ENCODE measurements at places on chromosomes 3 and 15.

DNA sequence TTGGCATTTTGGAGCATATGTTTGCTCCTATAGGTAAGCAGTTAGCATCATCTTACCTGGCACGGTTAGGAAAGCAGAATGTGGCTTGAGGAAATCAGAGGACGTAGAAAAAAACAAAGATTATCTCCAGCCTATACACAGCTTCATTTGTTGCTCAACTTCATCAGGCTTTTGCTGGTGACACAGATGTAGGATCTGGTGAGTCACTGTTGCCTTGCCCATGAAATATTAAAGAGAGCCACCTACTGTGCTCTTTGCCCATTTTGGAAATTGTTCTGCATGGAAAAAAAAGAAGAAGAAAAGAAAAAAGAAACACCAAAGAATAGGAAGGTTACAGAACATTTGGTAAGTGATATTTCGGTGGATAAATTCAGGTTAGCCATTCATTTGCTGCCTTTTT lies 3.8 kb downstream of the IL1RAP start:
- peak; percentile 73 for DNase-seq

DNA sequence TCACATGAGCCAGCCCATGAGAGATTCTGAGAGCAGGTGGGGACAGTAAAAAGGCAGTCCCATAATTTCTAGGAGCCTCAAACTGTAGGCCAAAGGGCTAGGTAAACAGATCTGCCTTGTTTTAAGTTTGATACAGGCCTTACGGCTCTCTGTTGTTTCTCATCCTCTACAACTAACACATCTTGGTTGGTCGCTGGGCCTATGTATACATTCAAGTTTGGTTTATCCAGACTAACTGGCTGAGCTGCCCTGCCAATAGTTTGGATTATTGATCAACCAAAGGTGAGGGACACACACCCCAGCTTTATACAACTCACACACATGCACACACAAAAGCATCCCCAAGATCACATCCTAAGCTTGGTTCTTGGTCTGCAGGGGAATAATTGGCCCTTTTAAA lies 3.0 kb downstream of the SIAH2 start:
- DNase-seq = no peak

DNA sequence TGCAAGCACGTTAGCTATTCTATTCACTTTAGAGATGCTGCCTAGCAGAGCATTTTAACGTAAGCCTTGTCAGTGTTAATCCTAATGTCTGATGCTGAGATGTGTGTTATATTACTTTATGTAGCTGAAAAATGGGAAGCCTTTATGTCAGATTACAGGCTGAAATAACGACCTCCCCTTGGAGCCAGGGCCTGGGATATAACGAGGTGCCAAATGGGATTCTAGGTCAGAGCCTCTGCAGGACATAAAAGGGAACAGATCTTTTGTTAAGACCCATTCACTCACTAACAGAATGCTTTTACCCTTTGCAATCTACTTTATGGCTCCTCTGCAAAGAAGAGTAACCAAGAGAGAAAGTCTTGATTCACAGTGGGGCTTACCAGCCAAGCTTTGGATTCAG lies 815.5 kb upstream of the CFAP20DC start:
- DNase-seq = no peak

- DNase-seq = no peak
Observed at GRCh38 chr3:67176396-67176795, 178.3 kb downstream of the KBTBD8 start.

DNA sequence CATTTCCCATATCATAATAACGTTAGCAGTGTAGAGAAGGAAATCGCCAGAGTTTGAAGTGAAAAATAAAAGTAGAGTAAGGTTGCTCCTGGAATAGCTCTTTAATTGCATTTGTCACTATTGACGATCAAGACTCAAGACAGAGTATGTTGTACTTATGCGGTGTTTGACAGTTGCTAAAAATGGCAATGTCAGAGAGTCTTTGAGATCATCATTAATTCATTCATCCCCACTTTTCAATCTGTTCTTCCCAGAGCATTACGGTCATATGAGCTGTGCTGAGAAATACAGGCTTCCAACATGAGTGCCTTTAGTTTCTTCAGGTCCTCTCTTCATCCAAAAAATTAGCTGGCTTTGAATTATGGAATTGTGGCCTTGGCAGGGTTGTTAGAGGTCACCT lies 173.8 kb upstream of the CHRM5 start:
- no peak for DNase-seq

DNA sequence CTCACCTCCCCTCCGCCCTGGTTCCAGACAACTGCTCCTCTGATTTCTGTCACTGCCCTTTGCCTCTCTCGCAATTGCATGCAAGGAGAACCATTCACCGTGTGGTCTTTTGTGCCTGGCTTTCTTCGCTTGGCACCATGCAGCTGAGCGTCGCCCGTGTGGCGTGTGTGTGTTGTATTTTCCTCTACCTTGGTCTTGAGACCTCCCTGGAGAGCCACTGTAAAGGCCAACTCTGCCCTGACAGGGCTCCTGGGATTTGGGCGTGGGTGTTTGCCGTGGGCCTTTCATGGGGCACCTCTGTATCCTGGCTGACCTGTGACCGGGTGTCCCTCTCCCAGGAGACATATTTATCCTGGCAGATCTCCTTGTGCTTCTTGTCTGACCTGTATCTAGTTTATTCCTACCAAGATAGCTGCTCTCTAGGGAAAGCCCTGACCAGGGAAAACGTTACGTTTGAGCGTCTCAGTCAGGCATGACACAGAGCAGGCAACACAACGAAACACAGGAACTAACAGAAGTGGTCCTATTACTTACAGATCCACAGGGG lies 2.0 kb upstream of the PIGZ start:
- no peak for DNase-seq

GRCh38 chr15:26374806-26375205 lies 398.1 kb downstream of the GABRB3 start:
- DNase-seq = no peak

- no peak for DNase-seq
Observed at GRCh38 chr15:101480613-101481380, 8.7 kb downstream of the PCSK6 start.

DNA sequence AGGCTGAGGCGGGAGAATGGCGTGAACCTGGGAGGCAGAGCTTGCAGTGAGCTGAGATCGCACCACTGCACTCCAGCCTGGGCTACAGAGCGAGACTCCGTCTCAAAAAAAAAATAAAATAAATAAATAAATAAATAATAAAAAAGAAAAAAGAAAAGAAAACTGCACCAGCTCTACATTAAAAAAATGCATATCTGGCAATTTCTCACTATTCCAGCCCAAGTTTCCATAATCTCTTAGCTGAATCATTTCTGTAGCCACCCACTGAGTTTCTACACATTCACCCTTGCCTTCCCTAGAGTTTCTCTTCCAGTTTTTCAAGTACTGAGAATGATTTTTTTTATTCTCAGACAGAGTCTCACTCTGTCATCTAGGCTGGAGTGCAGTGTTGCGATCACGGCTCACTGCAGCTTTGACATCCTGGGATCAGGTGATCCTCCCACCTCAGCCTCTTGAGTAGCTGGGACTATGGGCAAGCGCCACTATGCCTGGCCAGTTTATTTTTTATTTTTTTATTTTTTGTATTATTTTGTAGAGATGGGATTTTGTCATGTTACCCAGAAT lies 24.5 kb upstream of the SLC7A14 start:
- DNase-seq = no peak

DNA sequence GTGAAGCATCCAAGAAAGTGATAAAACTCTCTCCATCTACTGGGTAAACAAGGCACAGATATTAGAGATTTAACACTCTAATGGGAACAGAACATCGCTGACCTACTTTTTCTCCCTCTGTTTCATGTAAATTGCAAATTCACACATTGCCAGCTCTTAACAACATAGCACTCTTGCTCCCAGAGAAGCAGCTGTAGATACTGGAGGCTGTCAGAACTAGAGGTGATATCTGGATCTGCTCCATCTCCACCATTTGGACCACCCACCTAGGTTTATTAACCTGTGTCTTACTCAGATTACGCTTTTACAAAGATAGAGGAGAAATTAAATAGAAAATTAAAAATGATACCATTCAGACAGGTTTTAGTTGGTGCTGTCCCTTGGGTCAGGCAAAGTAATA lies 289.1 kb upstream of the CRBN start:
- DNase-seq = no peak

DNA sequence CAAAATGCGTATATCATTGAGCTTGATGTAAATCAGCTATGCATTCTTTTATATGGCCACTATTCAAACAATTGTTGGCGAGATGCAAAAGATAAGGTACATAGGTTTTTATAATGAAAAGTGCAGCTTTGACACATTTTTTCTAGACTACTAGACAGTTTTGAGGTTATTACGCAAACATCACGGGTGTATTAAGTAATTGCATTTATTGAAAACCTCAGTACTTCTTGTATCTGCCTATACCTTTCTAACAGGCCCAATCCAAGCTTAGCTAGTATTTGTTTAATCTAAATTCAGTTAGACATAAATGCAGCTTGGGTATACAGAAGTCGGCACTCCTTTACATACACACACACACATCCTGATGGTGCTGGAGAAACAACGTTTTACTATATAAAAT lies 2.7 kb downstream of the SPESP1 start:
- DNase-seq = no peak

DNA sequence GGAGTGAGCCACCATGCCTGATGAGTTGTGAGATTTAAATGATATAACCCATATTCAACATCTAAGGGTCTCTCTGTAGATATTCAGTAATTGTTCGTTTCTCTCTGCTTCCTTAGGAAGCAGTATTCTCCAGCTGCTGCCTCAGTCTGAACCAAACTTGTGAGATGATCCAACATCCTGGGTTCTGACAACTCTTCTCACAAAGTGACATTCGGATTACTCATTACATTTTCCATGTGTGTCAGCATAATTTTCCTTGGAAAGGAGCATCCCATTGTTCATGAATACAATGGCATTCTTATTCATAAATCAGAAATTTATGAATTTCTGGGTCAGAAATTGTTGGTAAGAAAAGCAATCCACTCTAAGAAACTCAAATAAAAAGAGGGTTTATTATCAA lies 15.0 kb upstream of the SEC22A start:
- DNase-seq = no peak

DNA sequence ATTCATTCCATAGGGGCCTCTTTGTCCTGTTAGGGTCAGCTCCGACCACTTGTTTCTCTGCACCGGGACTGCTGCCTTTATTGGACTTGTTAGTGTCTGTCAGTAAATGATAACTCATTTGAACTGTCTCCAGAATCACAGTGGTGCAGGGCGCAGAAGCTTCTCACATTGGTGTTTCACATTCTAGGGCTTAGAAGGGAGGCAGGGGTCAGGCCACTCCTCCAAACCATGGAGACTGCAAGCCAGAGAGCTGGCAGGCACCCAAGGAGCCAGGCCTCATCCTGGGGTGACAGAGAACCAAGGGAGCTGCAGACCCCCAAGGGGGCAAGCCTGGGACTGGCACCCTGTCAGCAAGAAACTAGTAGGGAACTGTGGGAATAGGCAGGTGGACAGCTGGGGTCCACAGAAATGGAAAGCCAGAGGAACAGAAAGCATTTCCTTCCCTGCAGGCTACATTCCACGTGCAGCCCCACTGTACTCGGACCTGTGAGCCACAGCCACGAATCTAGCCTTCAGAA lies 49.1 kb downstream of the CCNL1 start:
- no peak for DNase-seq

GRCh38 chr3:177306252-177306651 lies 109.0 kb upstream of the TBL1XR1 start:
- DNase-seq = peak; percentile 50

DNA sequence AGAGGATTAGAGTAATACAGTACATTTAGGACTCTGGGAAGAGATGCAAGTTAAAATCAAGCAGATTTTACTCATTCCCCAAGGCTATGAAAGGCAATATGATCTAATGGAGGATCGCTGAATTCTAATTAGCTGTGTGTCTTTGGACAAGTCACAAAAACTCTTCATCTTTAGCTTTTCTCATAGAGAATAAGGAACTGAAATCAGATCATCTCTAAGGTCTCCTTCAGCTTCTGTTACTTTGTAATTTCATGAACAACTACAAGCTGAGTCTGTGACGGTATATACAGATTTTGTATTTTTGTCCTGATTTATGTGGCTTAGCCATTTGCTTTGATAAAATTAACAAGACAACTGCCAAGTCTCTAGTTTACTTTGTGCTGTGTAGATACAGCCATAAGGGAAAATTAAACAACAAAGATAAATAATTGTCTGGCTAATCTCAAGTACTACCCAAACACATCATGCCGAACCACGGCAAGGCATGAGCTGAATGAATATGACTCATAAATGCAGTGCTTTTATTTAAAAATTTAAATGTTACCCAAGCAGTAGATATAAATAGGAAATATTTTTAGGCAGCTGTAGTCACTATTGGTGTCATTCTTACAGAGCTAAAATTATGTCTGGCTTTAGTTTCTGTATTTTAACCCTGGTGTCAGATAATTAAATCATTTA lies 81.5 kb downstream of the GAP43 start:
- peak; percentile 75 for DNase-seq

GRCh38 chr3:9008550-9009255 lies 45.4 kb upstream of the RAD18 start:
- DNase-seq = no peak

DNA sequence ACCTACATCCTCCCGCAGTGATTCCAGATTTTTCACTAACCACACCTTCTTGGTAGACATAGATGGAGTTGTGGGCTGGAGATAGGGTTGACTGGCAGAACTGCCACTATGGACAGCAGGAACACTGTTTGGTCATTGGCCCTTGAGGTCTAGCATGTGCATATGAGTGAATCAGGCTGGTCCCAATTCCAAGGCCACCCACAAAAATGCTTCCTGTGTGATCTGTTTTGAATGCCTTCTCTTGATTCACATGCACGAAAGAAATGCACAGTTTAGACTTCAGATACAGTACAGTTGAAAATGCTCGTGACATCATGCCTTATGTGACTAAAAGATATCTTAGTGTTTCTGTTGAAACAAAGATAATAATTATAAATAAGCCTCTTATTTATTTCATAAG lies 285.8 kb upstream of the SEMA6D start:
- DNase-seq = peak; percentile 97

DNA sequence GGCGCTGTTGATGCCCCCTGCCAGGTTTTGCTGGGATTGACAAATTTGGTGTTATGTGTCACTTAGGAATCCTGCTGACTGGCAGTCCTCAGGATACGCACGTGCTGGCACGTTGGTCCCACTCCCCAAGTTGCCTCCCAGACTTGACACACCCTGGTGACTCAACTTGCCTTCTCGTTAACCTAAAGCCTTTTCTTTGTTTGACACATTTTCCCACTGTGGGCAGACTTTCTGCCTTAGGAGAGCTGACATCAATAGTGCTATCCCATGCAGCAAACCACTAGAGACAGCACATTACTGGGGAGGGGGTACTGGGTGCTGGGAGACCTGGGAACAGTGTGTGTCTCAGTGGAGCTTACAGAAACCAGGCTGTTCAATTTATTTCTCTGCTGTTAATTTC lies 104.3 kb downstream of the OXNAD1 start:
- no peak for DNase-seq

GRCh38 chr15:72319360-72319984 lies 485 bp downstream of the CELF6 start:
- peak; percentile 47 for DNase-seq

DNA sequence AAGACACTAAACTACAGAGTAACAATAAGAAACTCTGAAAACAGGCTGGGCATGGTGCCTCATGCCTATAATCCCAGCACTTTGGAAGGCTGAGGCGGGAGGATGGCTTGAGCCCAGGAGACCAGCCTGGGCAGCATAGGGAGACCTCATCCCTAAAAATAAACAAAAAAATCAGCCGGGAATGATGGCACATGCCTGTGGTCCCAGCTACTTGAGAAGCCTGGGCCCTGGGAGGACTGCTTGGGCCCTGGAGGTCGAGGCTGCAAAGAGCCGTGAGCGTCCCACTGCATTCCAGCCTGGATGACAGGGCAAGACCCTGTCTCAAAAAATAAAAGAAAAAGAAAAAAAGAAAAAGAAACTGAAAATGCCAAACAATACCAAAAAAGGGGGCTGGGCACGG lies 55.4 kb downstream of the TMCC1 start:
- no peak for DNase-seq

GRCh38 chr15:89630260-89630659 lies 25.0 kb downstream of the KIF7 start:
- no peak for DNase-seq

Measured in IMR-90 (cell line).